ENCODE measurements at places on chromosomes 7 and 10.

DNA sequence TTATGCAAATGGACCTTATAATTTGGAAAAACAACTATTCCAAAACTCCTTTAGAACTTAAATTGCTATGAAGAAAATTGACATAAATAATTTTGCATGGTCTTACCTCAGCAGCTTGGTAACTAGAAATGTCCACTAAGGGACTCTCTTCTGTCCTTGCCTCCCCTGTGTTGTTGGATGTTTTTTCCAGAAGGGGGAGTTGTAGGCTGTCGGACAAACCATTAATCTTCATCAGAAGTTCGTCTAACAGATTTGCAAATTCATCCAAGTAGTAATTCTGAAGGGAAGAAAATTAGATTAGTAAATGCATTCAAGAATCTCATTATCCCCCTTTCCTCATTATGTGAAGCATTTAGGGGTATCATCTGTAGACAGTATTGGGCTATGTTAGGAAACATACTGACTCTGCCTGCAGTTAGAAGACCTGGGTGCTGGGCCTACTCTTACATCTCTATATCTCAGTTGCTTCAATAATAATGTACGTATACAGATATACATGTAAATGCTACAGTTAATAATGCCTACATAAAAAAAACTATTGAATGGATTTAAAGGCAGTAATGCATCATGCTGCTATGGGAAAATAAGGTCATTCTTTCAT lies 155.6 kb downstream of the PKD1L1 start:
- DNase-seq: no peak

DNA sequence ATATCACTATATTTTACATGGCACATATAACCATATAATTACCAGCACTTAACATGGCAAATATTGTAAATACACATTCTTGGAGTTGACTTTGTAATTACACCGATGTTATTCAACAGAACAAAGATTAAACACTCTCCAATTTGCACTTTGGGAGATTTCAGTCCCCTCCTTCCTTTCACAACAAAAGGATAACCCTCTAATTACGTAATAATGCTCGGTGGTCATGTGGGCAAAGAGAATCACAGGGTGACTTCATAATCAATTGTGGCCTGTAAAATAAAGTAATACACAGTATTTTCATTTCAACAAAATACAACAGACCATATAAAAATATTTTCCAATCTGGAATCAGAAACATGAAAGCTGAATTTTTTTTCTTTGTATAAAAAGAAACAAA lies 73.2 kb downstream of the RHOBTB1 start:
- DNase-seq: no peak

DNA sequence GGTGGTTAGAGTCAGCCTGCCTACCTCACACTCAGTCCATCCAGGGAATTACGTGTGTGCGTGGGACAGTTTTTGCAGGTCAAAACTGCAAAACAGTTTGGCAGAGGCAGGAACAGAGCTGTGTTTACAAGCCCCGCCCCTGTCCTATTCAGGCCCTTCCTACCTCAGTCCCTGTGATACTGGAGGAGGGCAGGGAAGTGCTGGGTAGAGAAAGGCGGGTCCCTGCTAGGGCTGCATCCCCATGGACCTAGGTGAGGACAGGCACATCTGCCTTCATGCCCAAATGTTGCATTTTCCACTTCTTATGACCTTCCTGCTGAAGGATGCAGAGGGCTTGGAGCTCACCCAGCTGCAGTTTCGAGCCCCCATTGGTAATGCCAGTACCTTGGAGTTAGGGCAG lies 25.1 kb downstream of the SBDS start:
- DNase-seq: no peak

DNA sequence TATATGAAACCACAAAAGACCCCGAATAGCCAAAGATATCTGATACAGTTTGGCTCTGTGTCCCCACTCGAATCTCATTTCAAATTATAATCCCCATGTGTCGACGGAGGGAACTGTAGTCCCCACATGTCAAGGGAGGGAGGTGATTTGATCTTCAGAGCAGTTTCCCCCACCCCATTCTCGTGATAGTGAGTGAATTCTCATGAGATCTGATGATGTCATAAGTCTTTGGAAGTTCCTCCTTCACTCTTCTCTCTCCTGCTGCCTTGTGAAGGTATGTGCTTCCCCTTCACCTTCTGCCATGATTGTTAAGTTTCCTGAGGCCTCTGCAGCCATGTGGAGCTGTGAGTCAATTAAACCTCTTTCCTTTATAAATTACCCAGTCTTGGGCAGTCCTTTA lies 13.0 kb downstream of the ELAPOR2 start:
- DNase-seq: no peak

- DNase-seq: no peak
Observed at GRCh38 chr7:142685877-142686508, 63.3 kb upstream of the PRSS1 start.

DNA sequence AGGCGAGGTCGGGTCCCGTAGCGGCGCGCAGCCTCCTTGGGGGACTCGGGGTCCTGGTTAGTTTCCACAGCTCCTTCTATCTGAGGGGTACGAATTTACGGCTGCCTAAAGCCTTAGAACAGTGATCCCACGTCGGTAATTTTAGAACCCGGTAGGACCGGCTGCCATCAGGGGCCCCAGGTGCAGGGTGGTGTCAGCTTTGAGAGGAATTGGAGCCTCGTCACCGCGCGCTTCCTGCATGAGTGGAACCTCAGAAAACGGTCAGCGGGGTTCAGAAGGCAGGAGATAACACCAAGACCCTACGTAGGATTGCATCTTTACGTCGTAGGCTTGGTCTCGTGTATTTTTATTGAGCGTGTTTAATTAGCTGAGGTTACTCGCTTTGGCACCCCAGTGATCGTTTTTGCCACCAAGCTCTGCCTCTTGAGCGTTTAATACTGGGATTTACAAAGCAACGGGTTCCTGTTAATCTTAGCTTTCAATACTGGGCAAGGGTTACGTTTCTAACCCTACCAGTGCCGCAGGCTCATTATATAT lies 443 bp downstream of the RNF32 start:
- DNase-seq: no peak

GRCh38 chr7:43634384-43634783 lies 51.5 kb downstream of the STK17A start:
- no peak for DNase-seq
